ENCODE measurements at places on chromosomes 1 and 21.

DNA sequence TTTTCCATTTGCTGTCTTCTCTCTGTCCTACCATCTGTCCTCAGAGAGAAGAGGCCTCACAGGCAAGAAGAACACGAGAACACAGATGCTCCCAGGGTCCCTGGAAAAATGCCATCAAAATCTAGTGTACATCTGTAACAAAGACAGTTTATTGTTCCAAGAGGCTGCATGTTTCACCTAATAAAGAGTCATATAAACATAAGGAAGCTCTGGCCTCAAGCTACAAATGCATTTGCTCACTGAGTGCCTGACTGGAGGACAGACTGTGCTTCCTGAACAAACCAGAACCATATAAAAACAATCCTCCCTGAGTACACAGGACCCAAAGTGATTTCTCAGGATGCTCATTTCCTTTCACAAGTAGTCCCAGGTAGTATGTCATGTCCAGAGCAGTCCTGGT is 76.3 kb upstream of the SLC44A3 start:
- no peak for DNase-seq

GRCh38 chr1:166153525-166154314 is 13.1 kb downstream of the FAM78B start:
- DNase-seq: peak; percentile 83

DNA sequence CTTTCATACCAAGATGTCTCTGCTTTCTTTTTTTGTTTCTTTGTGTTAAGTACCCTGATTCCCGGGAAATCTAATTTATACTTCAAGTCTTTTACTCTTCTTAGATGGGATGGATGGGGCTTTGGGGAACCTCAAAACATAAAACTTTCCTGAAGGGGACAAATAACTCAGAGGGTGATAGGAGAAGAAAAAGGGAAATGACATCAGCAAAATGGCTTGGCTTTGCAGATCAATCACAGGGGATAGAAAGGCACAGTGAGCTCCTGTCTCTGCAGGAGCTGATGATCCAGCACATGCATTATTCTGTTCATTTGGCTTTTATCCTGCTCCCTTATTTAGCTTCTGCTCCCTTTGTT is 1.4 kb upstream of the CA14 start:
- DNase-seq: no peak

- DNase-seq: no peak
Observed at GRCh38 chr21:32372755-32373154, 20.1 kb downstream of the URB1 start.

GRCh38 chr1:177783051-177783450 is 186.8 kb downstream of the SEC16B start:
- no peak for DNase-seq

DNA sequence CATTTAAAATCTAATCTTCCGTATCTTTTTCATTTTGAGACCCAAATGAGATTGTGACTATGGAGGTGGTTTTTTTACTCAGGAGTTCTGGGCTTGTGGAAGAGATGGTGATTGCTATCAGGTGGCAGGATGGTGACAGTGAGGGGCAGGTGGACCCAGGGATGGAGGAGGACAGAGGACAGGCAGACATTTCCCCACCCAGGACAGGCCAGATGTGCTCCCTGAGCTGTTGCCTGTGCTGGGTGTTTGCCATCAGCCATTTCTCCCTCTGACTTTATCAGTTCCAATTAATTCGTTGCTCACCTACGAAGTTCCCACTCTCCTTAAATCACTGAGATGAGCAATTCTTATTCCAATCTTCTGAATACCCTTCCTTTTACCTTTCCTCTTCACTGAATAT is 26.5 kb downstream of the C1orf116 start:
- DNase-seq: no peak

DNA sequence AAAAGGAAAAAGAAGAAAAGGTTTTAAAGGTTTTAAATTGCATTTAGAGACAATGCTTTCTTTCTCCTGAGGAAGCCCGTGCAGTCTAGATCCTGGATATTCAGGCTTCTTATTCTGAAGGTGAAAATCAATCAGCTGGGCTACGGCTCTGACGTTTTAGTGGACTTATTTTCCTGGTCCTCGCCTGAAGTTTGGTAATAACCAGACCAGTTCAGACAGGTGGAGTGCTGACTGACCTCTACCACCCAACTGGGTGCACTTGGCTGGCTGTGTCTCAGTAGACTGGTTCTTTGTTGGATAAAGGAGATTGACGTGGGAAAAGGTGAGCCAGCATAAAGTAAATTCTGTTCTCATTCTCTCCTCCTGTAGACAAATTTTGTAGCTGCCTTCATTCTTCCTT is 7.2 kb upstream of the ATP1A1 start:
- DNase-seq: no peak

DNA sequence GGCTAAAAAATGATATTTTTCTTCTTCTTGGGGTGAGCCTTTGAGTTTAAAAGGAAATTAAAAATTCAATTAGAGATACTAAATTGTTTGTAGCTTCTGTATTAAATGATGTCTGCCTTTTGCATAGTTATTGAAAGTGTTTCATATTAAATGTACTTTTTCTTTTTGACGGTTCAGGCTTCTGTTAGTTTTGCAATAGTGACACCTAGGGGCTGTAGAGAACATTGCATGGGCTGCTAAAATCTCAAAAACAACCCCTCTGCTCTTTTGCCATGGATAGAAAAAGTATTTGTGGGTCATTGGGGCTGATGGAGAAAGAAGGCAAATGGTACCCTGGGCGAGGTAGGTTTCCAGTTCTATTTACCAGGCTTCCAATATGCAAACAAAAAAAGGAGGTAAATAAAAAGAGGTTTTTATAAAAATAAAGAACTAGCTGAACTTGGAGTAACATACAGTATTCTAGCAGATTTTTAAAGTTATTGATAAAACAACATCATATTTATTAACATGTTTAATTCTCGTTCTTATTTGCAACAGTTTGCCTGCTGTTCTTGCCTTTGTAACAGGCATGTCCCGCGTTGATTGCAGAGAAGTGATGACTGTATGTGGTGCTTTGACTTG is 115.4 kb upstream of the HOOK1 start:
- peak; percentile 26 for DNase-seq

DNA sequence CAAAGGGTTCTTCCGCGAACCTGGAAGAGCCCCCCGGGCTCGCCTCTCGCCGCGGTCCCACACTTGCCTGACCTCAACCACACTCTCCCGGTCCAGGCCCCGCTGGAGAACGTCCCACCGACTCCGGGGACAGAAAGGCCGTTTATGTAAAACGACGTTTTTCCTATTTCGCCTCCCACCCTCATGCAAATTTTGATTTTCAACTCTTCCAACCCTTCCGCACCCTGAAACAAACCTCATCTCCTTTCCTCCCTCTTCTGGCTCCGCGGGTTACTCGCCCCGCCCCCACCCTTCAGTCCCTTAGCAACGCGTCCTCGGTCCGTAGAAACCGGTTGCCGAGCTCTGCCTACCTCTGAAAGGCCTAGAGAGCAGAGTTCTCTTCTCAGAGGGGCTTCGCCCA is at the start of gene C1orf141:
Gene C1orf141, minus strand, starts transcription at position 276 of the 400 bp plus-strand sequence. CDS start 7,730 bp downstream, outside the sequence.
- no peak for DNase-seq
